Stimulated activated CD8-positive, alpha-beta memory T cell treated with anti-CD3 and anti-CD28 coated beads, Interleukin-7, amount 100 ng/mL, for 1 hour (primary cell): ENCODE measurements at places on chromosomes 12 and 14.

DNA sequence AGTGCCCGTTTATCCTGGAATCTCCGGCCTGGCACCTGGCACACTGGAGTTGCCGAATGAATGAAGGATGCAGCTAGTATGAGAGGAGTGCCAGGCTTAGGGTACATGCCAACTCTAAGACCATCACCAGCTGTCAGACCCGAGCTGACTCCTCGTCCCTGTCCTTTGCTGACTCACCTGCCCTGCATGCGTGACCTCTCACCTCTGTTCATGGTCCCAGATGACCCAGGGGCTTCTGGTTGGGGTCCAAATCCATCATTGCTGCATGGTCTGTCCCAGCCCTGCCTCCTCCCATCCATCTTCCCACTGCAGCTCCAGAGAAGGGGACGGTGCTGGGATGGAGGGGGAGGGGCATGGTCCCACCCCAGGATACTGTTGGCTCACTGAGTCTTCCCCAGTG lies 9.9 kb upstream of the FAM222A start:
- DNase-seq, result no peak

- DNase-seq, result no peak
These were observed 3.5 kb downstream of the RDH12 start for GRCh38 chr14:67705211-67705610.

DNA sequence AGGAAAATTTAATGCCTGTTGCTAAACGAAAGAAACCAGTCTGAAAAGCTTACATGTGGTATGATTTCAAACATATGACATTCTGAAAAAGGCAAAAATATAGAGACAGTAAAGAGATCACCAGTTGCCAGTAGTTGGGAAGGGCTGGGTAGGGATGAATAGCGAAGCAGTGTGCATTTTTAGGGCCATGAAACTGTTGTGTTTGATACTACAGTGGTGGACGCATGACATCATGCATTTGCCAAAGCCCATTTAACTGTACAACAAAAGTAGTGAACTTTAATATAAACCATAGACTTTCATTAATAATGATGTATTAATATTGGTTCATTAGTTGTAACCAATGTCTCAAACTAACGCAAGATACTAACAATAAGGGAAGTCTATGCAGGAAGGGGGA lies 14.7 kb upstream of the EPYC start:
- DNase-seq, result no peak

DNA sequence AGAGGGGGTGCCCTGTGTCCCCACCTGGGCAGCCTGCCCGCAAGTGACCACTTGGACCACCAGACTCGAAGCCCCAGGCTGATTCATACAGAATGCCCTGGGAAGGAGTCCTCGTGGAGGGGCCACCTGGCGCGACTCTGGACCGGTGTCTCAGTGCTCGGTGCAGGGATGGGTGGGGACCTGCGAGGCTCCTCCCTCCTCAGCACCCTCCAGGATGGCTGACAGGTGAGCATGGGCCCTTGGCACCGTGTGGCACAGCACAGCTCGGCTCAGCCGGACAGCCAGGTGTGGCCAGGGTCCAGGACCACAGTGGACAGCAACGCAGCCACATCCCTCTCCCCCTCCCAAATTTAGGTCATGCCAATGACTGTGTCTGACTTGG lies 44.5 kb downstream of the CCNK start:
- DNase-seq, result no peak

- no peak for DNase-seq
These were observed 1.9 kb downstream of the CCDC184 start for GRCh38 chr12:48185181-48185919.

DNA sequence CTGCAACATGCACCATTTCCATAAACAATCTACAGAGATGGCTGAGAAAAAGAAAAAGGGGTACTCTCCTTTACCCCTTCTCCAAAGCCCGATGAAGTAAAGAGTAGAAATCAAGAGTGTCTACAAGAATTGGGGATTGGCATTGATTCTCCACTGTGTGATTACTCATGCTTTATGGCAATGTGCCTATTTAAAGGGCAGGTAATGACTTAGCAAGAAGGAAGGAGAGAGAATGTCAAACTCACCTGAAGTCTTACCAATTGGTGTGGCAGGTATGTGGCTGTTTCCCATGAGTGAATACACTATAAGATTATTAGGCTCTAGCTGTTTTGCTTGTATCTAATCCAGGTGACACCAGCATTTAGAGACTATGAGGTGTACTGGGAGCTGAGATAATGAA lies 275.3 kb downstream of the CCER1 start:
- no peak for DNase-seq

DNA sequence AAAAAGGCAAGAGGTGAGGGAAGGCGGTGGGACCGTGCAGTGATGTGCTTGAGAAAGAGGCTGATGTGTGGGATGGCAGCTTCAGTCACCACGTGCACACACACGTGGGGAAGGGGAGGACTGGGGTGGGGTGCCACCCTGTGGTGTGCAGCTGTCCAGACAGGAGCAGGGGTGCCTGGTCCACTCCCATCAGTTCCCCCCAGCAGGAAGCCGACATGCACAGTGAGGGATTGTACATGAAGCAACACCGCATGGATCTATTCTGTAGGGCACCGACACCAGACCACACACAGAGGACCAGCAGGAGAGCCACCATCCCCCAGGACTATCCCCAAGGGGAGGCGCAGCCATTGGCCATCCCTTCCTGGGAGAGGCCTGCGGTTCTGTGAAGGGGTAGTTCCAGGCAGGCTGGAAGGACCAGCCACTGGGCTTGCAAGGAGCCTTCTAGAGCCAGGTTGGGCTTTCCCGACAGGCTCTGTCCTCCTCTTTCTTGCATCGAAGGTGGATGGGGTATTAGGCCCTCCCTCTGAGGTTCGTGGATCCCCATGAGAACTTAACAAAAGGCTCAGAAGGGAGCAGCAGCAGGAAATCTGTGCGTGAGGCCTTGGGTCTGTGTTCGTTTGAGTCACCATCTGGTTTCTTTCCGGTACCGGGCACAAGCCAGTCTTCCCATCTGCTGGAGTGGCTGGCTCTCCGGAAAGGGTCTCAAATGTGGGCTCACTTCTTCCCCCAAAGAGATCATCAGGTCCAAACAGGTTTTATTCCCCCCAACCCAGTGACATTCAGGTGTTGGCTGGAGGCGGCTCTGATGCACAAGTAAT lies 59.8 kb downstream of the PLEKHG3 start:
- no peak for DNase-seq

DNA sequence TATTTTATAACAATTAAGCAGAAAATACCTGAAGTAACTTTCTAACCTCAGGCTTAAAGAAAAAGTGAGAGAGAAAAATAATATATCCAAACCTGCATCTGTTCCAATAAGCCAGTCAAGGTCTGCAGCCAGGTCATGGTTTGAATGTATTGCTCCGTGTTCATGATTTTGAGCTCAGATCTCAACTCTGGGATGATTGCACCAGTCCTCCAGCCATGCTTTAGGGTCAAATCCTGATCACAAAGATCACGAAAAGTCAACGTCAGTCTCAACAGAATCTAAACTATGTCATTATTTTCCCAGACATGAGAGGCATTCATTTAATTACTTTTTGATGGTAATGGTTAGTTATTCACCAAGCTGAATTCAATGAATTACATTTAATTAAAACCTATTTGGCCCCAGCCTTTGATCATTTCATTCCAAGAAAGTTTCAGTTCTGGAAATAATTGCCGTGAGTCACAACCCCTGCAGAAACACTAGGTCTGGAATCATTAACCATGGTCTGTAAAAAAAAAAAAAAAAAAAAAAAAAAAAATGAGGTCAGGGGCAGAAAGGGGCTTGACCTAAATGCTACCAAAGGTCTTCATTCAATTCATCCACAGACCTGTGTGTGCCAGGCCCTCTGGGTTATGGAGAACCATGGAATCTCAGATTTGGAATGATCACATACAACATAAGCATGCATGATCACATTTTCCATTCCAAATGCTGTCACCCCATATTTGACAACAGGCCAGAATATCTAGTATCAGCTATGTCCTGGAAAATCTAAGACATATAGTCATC lies 55.6 kb downstream of the NT5DC3 start:
- no peak for DNase-seq

DNA sequence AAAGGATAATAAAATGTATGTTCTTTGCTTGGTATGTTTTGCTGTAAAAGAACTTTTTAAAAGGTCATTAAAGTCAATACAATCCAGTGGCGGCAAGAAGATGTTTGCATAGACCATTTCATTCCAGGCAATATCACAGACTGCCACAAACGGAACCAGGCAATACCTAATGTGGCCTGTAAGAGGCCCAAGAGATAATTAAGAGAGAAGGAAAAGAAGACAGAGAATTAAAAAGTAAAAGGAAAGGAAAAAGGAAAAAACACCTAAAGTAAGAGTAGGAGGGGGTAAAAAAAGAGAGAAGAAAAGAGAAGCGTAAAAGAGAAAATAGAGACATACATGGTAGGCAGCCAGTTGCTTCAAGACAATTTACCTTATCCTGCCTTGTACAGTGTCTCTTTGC lies 6.8 kb upstream of the ARHGAP5 start:
- DNase-seq, result no peak

DNA sequence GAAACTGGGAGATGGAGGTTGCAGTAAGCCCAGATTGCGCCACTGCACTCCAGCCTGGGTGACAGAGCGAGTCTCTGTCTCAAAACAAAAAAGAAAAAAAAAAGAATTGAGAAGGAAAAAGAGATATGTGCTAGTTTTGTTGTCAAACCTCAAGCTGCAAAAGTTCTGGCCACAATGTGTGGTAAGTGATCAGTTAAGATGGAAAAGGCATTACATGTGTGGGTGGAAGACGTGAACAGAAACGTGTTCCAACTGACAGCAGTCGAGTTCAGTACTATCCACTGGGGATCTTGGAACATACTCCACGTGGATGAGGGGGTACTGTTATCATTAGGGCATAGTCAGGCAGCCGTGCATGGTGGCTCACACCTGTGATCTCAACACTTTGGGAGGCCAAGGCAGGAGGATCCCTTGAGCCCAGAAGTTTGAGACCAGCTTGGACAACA lies 17.3 kb downstream of the GPR68 start:
- DNase-seq, result no peak

DNA sequence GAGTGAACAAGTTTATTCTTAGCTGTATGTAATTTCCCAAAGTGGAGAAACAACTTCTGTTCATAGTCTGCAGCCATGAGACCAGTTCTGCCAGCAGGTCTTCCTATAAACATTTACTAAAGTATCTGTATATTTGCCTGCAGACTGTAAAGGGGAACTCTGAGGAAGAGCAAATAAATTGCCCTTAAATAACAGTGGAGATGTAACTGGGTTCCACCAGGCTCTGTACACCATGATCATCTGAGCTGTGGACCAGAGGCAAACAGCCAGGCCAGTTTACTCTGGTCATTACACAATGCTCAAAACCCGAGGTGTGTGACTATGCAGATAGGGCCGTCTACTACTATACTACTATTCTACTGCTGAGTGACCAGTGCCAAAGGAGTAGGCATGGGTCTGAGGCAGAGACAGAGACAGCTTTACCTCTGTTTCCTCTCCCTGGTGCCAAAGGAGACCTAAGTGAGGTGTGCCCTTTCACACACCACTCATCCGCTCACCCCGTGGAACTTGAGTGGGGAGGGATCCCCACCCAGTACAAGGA lies 21.1 kb upstream of the CERS5 start:
- DNase-seq, result no peak

- no peak for DNase-seq
These were observed 207.5 kb downstream of the SPTSSA start for GRCh38 chr14:34254571-34254970.

DNA sequence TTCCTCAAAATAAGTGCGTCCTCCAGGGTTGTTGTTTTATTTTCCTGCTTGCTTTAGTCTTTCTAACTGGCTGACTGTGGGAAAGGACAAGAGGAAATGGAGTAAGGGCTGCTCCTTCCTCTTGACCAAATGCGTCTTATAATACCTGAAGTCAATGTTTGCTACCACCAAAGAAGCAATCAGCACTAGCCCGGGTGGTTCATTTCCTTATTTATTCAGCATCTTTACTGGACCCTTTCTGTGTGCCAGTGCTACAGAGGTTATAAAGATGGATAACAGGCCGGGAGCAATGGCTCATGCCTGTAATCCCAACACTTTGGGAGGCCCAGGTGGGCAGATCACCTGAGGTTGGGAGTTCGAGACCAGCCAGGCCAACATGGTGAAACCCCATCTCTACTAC lies 15.1 kb upstream of the RPS6KA5 start:
- no peak for DNase-seq

DNA sequence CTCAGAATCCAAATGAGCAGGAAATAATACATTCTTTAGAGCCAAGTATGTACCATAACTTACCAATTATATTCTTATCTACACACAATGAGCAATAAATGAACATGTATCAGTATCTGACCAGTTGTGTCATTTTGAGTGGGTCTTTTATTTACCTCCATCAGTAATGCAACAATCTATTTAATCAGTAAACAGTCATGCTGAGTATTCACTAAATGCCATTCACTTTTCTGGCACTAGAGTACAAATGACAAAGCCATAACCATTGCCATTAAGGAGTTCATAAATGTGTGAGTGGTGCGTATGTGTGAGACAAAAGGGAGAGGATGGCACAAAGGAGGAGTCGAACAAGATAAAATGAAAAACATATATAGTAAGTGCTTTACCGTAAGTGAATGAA lies 1.5 kb upstream of the STRAP start:
- no peak for DNase-seq

DNA sequence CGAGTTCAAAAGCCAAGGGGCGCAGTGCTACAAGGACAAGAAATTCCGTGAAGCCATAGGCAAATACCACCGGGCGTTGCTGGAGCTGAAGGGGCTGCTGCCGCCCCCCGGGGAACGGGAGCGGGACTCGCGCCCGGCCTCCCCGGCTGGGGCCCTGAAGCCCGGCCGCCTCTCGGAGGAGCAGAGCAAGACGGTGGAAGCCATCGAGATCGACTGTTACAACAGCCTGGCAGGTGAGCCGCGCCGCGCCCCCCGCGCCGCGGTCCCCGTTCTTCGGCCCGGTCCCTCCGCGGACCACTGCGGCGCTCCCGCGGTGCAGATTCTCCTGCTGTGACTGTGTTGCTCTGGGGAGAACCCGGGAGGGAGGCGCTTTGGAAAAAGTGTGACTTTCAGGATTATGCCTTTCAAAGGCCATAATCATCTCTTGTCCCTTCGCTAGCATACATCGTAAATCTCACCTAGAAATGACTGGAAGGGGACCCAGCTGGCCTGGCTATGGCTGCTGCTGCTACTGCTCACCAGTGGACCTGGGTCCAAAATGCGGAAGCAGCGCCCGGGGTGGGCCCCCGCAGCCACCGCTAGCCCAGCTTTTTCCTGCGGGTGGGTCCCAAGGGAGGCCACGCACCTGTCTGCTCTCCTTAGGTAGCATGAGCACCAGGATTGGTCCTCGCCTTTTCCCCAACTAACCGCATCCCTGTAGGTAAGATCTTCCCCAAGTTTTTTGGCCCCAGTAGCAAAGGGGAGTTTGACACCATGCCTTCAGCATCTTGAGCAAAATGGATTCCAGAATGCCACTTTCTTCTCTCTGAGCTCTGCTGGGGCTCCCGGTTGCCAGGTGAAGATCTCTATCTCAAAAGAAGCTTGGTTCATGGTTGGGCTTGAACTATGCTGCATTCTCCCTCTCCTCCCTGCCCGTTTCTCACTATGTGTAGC lies 853 bp downstream of the TTC9 start:
- DNase-seq, result no peak

- no peak for DNase-seq
These were observed 167.5 kb downstream of the BTG1 start for GRCh38 chr12:91978143-91978542.

GRCh38 chr14:64861916-64862315 lies 17.8 kb downstream of the SPTB start:
- DNase-seq, result no peak
